ENCODE measurements at places on chromosomes 3 and 15.

GRCh38 chr3:55826731-55827496 is 339.8 kb upstream of the WNT5A start:
- no peak for DNase-seq

GRCh38 chr3:65669163-65669875 is 369.4 kb downstream of the MAGI1 start:
- no peak for DNase-seq

DNA sequence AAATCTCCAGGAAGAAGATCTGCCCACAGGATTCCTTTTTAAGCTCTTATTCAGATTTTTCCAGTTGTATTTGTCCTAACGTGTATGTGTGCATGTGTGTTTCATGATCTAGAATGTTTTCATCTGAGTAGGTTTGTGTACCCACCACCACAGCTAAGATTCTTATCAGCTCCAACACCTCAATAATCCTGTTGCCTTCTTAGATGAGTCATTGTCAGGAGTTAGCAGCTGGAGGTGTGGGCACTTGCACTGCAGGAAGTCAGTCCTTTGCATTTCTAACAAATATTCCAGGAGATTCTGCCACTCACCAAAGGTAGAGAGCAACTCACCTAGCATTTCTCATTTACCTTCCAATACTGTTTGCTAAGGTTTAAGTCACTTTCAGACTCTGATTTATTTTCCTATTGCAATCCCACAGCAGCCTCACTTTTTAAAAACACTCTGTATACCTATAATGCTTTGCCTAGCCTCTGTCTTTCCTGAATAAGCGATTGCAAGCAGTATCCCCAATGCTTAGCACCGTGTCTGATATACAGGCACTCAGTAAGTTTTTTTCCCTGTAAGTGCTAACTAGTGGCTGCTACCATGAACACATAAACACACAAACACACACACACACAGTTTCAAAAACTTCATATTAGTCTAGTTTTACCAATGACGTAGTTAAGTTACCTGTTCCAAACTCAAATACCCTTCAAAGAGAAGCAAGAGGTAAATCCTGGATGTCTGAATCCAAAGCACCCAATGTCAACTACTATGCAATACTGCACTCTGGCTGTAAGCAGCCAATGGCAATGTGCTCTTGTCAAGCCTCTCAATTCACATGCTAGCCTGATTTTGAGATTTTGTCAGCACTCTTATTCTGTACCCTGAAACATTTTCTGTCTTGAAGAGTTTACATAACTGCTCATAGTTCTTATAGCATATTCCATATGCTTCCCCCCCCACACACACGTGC is 713.5 kb upstream of the LMCD1 start:
- DNase-seq, result no peak

DNA sequence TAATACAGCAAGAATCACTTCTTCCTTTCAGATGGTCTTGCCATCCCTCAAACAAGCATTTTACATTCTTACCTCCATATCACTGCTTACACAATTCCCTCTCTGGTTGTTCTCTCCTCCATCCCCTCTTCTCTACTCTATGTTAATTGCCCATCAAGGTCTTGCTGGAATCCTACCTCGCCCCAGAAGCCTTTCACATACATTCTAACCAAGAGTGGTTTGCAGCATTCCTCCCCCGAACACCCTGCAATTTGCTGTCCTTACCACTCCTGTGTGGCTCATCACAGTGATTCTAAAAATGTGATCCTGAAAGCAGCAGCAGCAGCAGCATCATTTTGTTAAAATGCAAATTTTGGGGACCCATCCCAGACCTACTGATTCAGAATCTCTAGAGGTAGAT is 30.6 kb downstream of the TNIK start:
- DNase-seq, result no peak

- DNase-seq, result no peak
Measured at GRCh38 chr3:112097378-112097777, 11.2 kb downstream of the C3orf52 start.

GRCh38 chr15:101264911-101265641 is 12.2 kb downstream of the SELENOS start:
- DNase-seq, result no peak

GRCh38 chr3:6723205-6723604 is 137.7 kb upstream of the GRM7 start:
- DNase-seq, result no peak

- DNase-seq, result no peak
Measured at GRCh38 chr15:83709241-83709640, 55.3 kb downstream of the ADAMTSL3 start.

DNA sequence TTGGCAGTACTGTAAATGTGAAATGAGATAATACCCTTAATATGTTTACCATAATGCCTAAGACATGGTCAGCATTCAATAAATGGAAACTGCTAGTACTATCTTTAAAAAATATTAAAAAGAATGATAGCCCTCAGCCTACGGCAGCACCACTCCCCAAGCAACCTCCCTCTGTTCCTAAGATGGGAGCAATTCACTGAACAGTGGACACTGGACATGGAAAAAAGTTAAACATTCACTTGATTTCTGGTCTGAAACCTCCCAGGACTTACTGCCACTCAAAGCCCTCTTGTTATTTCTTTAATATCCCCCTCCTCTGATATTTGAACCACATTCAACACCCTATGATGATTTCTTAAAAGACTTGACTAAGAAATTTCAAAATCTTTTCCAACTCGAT is 27.0 kb downstream of the NEK4 start:
- DNase-seq, result no peak

DNA sequence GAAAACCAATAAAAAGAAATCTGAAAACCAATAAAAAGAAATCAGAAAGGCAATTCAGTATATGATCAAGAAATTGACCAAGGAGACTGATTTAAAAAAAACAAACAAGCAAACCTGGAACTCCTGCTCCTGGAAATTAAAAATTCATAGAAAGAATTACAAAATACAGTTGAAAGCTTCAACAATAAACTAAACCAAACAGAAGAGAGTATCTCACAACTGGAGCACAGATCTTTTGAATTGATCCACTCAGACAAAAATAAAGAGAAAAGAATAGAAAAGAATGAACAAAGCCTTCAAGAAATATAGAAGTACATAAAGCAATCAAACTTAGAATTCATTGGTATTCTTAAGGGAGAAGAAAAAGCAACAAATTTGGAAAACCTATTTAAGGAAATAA is 271.4 kb downstream of the MBNL1 start:
- DNase-seq, result no peak

GRCh38 chr3:139522421-139522820 is 17.1 kb downstream of the RBP1 start:
- no peak for DNase-seq
